ENCODE measurements at places on chromosomes 13 and 19.
A peak's percentile ranks its signal among the peaks of the same experiment; 100 is the strongest.

GRCh38 chr13:46615888-46616531, 63.0 kb downstream of the LRCH1 start:
- DNase-seq, result no peak

DNA sequence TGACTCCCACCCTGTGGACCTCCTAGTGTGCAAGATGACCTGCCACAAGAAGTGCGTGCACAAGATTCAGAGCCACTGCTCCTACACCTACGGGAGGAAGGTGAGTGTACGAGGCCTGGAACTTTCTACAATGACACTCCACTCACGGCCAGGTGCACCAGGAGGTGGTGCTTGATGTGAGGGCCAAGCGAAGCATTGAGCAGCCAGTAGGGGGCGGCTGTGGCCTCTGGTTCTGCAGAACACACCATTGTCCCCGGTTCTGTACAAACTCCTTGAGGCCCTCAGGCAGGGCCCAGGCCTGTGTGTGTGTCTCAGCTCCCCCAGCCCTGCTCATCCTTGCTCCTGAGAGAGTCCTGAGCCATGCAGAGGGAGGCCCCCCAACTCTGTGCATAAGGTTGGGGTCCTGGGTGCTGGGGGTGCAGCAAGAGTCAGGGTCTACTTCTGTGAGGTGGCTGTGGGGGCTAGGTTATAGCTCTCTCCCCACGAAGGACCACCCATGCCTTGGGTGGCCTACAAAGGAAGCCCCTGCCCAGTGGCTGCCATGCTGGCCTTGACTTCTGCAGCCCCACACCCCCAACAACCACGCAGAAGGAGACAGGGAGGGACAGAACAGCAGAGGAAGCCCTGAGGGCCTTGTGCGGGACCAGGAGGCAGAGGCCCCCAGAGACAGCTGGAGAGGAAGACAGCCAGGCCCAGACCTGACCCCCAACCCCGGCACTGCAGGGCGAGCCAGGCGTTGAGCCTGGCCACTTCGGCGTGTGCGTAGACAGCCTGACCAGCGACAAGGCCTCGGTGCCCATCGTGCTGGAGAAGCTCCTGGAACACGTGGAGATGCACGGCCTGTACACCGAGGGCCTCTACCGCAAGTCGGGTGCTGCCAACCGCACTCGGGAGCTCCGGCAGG, 9.7 kb upstream of the USE1 start:
- DNase-seq, result no peak

- no peak for DNase-seq
These were observed 24.2 kb downstream of the RANBP3 start for GRCh38 chr19:5953680-5954213.

- DNase-seq, result no peak
These were observed 28.6 kb downstream of the ALOX5AP start for GRCh38 chr13:30763786-30764413.

GRCh38 chr19:32091241-32091640, 254.2 kb upstream of the ZNF507 start:
- no peak for DNase-seq

DNA sequence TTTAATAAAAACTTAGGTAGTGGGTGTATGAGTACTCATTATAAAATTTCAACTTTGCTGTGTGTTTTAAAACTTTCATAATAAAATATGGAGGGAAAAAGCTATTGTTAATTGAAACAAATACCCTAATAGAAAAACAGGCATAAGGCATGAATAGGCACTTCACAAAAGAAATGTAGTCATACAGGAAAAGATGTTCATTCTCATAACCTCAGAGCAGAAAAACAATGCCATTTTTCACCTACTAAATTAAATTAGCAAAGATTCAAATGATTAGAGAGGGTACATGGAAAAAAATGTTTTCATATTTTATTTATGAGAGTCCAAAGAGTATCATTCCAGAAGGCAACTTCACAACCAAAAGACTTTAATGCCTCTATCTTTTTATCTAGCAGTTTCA, 20.6 kb upstream of the ELF1 start:
- DNase-seq, result no peak

DNA sequence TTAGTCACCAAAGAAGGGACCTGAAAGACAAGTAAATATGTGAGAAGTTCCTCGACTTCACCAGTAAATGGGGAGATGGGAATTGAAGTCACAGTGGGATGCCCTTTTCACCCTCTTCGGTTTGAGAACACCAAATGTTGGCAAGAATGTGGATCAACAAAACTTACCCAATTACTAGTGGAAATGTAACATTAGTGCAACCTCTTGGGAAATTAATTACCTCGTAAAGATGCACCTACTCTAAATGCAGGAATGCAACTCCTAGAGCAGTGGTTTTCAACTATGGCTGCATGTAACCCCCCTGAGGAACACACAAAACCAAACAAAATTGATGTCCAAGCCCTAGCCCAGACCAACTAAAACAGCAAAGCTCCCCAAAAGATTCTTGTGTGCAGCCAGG, 78.1 kb downstream of the LNX2 start:
- DNase-seq, result no peak

GRCh38 chr13:92602560-92602959, 624.0 kb upstream of the GPC6 start:
- no peak for DNase-seq

DNA sequence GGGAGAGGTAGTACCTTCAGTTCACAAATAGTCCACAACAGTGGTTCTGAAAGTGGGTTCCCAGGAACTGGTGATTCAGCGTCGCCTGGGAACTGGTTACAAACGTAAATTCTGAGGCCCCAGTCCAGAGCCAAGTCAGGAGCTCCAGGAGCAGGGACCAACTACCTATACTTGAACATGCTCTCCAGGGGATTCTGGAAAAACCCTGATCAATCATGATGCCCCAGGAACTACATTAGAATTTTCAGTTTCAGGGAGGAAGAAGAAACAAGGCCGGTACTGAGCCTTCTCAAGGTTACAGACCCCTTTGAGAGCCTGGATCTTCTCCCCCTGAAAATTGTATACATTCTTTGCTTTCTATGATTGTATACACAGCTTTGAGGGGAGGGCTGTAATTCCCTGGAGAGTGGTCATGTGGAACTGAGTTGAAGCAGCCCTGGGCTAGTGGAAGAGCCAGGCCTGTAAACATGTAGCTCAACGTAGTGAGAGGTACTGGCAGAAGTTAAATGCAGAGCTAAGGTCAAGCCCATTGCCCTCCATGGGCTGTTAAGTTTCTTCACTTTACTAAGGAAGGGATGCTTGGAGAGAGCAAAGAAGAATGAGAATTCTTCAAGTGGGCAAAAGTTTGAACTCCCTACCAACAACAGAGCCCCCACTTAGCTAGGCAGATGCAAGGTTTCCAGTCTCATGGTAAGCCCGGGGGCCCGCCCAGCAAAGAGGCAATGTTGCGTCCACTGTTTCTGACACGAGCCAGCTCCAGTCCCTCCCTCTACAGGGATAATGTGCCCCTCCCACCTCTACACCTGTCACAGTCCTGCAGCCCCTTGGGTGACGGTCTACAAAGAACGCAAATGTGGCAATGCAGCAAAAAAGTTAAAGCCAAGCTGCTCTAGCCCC, 17.0 kb downstream of the DOCK9 start:
- no peak for DNase-seq

- DNase-seq, result no peak
These were observed 39.9 kb downstream of the PCCA start for GRCh38 chr13:100128838-100129237.

GRCh38 chr13:45206340-45206739, 5.5 kb upstream of the KCTD4 start:
- DNase-seq, result no peak

DNA sequence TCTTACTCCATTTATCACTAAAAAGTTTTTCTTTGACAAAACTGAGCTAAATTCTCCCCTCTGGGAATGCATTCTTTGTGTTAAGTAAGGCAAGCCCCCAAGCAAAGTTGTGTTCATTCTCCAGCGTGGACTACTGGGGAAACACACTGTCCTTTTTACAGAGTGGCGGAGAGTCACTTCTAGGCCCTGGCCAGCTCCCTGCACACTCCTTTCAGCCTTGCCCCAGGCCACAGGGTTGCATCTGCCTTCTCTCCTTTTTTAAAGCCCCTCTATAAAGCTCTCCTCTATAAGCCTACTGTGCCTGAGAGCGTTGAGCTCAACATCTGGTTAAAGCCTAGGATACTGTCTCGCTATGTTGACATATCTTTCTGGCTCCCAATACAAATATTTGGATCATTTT, 803.4 kb downstream of the PCDH17 start:
- DNase-seq, result no peak

DNA sequence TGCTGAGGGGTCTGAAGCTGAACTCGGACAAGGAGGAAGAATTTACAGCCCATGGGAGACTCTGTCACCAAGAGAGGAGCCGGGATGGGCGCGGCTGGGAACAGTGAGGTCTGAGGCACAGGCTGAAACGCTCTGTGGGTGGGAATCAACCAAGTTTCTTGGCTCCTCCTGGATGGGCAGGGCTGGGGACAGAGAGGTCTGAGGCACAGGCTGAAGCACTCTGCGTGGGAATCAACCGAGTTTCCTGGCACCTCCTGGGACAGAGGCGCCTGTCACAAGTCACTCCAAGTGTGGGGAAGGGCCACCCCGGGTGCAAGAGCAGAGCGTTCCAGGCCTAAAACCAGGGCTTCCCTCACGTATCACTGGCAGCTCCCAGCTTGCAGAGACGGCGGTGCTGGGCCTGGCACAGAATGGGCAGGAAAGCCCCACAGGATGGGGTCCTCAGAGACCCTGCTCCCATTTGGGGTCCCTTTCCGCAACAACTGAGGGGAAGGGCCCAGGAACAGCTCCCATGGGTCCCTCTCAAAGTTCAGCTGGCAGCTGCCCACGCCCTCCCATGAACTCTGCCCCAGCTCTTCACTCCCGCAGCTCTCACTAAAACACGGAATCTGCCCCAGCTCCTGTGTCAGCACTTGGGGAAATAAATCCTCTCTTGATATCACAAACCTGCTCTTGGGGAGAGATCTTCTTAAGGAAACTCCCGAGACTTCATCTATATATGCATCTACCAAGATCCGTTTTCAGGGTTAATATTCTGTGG, 18.5 kb downstream of the AP3D1 start:
- no peak for DNase-seq

- DNase-seq, result peak; percentile 83
These were observed 3.7 kb downstream of the USHBP1 start for GRCh38 chr19:17260842-17261325.

- no peak for DNase-seq
These were observed 123.1 kb downstream of the ATP8A2 start for GRCh38 chr13:25494698-25495411.

- DNase-seq, result no peak
These were observed 92.2 kb downstream of the DCLK1 start for GRCh38 chr13:36038785-36039555.

GRCh38 chr19:45092747-45093678, at the start of gene PPP1R37:
PPP1R37 (plus strand) TSS chr19:45093179; CDS start chr19:45093326, 147 bp downstream.
- DNase-seq, result peak; percentile 97

- DNase-seq, result peak; percentile 79
These were observed 1.2 kb downstream of the ZSWIM4 start for GRCh38 chr19:13796301-13797057.

- DNase-seq, result no peak
These were observed 877.2 kb upstream of the PCDH20 start for GRCh38 chr13:62292714-62293480.

GRCh38 chr13:94228763-94229162, 250.7 kb downstream of the DCT start:
- DNase-seq, result no peak

DNA sequence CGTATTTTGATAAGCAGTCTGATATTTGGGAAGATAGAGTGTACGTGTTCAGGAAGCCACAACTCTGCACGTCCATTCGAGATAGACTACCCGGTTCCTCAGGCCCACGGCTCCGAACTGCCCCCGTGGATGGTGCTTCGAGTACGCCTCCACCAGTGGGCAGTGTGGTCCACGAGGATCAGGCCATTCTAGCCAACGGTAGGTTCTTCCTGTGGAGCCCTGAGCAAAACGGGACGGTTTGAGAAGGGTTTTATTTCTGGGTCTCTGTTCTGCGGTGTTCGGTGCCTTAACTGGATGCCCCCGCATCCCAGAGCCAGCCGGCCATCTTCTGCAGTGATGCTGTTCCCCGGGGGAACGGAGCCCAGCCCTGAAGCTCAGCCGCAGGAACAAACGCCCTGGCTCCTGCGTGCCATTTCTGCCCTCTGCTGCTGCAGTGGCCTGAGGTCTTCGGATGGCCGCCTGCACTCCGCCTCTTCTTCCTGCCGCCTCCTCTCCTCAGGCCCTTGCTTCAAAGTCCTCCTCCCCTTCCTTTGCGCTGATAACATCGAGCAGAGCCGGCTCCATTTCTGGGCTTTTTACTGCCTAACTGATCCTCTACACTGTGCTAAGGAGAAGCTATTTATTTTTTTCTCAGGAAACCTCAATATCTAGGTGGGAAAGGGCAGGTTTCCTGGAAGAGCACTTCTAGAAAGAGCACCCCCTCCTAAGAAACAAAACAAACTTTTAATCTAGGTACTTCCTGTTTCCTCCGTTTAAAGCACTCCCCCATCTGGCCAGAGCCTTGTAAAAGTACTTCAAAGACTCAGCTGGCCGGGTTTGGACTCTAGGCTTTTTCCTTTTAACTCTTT, 36.2 kb upstream of the SLC46A3 start:
- peak; percentile 69 for DNase-seq

DNA sequence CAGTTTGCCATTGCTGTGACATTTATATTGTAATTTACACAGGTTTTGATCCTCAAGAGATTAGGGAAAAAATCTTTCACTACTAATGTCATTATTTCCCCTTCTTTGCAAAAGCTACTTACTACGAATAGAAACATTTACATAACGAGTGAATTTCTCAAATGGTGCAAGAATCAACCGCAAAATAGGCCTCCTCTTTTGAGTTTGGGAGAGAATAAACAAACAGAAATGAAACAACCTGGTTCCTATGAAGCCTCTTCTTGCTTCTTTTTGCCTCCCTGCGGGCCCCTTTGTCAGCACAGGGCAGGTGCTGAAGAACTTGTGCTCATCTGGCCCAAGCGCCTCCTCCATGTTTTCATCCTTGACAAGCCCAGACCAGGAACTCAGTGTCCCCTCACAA, 10.1 kb upstream of the GJA3 start:
- DNase-seq, result no peak

DNA sequence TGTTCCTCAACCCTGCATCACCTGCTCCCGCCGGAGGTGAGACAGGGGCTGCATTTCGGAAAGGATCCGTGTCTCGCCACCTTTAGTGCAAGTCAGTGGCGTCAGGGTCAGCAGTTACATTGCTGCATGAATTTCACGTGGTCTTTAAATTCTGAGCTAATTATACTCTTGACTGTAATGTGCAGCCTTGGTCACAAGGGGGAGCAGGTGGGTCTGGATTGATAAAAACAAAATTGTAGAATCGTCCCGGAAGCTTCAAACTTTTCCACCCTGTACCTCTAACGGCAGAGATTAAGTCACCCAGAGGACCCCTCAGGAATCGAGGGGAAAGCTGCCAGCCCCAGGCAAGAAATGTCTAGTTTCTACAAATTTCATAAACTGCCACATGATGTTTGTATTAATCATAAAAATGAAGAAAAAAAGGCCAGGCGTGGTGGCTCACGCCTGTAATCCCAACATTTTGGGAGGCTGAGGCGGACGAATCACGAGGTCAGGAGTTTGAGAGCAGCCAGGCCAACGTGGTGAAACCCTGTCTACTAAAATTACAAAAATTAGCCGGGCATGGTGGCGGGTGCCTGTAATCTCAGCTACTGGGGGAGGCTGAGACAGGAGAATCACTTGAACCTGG, 20.2 kb downstream of the BBC3 start:
- DNase-seq, result peak; percentile 77
